NB4 (cell line): ENCODE measurements at places on chromosomes 7 and 10.

DNA sequence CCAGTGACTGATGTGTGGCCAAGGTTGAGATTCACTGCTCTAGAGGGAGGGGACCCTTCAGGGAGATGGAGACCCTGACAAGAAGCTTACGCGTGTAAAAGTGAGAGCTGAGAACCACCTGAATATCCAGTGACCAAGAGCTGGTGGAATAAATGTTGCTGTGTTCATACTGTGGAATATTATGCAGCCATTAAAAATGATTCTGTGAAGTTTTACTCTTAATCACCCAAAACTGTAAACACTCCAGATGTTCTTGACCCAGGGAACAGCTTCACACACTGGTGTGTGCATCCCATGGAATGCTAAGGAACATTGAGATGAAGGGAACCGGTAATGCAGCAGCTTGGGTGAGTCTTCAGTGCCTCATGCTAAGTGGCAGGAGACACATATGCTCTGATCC, 4.3 kb upstream of the POLM start:
- DNase-seq, result no peak

- no peak for DNase-seq
Measured at GRCh38 chr7:77877791-77878190, 79.2 kb downstream of the PHTF2 start.

- DNase-seq, result no peak
Measured at GRCh38 chr7:30082686-30083085, 52.1 kb upstream of the MTURN start.

GRCh38 chr7:131052285-131052904, 275.3 kb upstream of the MKLN1 start:
- DNase-seq, result peak; percentile 45

GRCh38 chr7:43491984-43492383, 90.9 kb upstream of the STK17A start:
- DNase-seq, result no peak

DNA sequence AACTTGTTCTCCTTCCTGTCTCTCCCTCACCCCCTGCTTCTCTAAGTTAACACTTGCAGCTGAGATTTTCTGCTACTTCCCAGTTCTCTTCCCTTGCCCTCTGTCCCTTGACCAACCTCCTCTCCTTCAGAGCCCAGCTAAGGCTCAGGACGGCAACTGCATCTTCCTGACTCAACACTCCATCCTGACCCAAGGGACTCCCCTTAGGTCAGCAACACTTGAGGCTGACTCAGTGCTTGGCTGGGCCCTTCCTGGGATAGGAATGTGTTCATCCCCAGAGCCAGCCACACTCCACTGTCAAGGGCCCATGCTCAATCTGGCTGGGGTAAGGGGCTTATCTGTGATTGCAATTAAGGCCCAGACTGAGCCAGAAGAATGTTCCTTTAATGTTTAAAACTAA, 3.4 kb downstream of the CALHM2 start:
- no peak for DNase-seq

GRCh38 chr7:131279044-131279443, 48.6 kb upstream of the MKLN1 start:
- no peak for DNase-seq

DNA sequence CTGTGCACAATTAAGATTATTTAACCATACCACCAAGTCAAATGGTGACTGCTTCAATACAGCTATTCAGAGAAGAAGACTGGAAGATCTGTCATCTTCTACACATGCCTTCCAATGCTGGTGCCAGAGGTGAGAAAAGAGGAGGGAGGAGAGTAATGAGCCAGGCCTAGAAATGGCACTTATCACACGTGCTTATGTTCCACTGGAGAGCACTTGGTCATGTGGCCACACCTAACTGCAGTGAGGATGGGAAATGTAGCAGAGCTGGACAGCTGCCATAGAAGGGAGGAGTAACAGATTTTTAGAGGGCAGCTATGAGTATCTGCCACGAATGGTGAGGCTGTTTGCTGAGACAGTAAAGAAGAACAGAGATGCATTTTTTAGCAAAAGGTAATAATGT, 77.1 kb downstream of the MPLKIP start:
- DNase-seq, result no peak

- no peak for DNase-seq
Measured at GRCh38 chr7:20226860-20227259, 9.7 kb upstream of the MACC1 start.

- no peak for DNase-seq
Measured at GRCh38 chr7:142777318-142777717, 6.5 kb downstream of the PRSS2 start.

- DNase-seq, result no peak
Measured at GRCh38 chr10:66637273-66638036, 288.4 kb upstream of the LRRTM3 start.

- DNase-seq, result no peak
Measured at GRCh38 chr7:133053321-133053891, 28.5 kb downstream of the CHCHD3 start.
